ENCODE measurements at places on chromosomes 6 and 20.

GRCh38 chr6:106745197-106745770, 115.9 kb downstream of the QRSL1 start:
- no peak for DNase-seq

DNA sequence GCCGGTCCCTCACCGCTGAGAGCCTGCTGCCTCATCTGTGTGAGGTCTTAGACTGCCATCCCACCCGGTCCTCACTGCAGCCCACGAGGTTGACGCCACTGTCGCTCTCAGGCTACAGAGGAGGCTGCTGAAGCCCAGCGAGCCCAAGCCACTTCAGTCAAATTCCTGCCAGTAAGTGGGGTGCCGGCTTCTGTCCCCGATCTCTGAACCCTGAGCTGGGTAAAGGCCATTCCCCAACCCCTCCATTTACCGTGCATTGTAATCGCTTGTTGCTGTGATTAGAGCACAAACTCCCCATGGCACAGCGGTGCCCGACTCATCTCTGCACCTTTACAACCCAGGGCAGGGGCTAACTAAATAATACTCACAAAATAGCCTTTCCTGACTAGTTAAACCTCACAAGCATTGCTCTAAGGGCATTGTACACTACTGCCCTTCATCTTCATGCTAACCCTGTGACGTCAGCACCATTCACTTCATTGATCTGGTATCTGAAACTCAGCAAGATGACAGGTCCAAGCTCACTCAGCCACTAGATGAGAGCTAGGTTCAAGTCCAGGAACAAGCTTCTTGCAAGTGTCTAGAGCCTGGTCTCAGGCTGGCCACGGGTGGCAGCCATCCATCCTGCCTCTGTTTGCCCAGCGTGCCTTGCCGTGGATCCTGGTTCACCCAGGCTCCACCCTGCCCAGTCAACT, 122.7 kb downstream of the BCAS1 start:
- DNase-seq, result no peak

- no peak for DNase-seq
These were observed 13.3 kb upstream of the PTPN1 start for GRCh38 chr20:50496773-50497385.

DNA sequence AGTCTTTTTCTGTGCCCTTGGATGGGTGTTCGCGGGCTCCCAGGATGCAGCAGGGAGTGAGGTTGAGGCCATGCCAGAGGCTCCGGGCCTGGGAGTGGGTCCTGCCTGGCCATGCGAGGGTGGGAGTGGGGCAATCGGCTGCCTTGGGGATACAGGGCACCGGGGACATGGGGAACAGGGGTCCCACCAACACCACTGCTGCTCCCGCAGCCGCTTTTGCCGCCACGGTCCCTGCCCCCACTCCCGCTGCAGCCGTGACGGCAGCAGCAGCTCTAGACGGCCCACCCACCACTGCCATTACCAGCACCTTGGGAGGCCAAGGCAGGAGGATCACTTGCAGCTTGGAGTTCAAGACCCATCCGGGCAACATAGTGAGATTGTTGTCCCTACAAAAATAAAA, 35.3 kb upstream of the FAM50B start:
- no peak for DNase-seq

- no peak for DNase-seq
These were observed 1567.8 kb upstream of the DEFB115 start for GRCh38 chr20:29689411-29690225.

GRCh38 chr6:77487808-77488425, 24.6 kb upstream of the HTR1B start:
- DNase-seq, result no peak

GRCh38 chr20:22546344-22546743, 38.0 kb downstream of the FOXA2 start:
- DNase-seq, result no peak

GRCh38 chr20:50932016-50932485, 814 bp upstream of the ADNP start:
- peak; percentile 53 for DNase-seq

- DNase-seq, result no peak
These were observed 19.5 kb upstream of the PAX1 start for GRCh38 chr20:21685981-21686380.

DNA sequence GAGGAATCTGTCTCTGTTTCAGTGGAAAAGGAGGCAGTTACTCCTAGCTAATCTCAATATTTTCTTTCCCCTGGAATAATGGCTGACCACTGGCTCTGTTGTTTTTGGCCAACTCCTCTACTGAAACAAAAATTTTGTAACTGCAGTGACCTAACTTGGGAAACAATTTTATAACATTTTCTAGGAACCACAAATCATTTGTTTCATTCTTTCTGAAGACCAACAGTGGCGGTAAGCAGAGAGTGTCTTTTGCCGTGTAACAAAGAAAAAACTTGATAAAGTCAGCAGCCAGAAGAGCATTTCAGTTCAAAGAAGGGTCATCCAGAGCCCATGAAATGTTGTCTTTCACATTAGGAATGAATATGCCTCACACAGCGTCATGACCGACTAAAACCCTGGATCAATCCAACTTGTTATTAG, 11.8 kb upstream of the BFSP1 start:
- DNase-seq, result no peak

DNA sequence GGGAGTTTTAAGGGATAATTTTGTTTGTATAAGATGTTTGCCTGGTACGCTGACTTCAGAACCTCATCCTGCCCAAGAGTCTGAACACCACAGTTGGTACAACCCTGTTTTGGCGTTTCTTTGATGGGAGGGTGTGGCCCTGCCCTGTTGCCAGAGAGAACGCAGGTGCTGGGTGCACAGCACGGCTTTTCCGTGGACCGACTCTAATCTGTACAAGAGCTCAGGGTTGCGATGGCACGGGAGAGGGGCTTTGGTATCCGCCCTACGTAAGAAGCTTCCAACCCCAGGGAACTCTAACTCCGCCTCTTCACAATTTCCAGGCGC, 1.3 kb downstream of the CYP24A1 start:
- no peak for DNase-seq

DNA sequence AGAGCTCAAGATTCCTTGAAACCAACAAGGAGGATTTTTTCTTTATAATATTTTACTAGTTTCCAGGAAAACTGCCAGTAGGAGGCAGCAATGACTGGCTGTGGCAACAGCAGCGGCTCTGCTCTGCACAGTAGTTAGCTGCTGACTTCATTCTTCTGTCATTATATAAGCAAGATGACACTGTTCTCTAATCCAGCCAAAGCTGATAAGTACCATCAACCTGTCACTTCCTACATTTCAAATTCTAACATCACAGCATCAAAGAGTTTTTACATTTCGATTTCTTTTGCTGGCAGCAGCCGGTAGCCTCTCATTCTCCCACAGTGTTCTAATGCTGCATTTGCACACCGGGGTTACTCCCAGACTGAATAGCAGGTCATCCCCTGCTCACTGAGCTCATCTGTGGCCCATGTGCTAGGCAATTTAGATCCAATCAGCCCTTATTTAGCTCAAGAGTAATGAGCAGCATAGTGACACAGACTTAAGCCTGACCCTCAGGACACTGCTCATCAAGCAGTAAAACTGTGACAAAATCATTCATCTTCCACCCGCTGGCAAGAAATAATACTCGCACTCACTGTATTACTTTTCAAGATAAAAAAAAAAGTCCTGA, 67.8 kb downstream of the MMS22L start:
- peak; percentile 69 for DNase-seq

DNA sequence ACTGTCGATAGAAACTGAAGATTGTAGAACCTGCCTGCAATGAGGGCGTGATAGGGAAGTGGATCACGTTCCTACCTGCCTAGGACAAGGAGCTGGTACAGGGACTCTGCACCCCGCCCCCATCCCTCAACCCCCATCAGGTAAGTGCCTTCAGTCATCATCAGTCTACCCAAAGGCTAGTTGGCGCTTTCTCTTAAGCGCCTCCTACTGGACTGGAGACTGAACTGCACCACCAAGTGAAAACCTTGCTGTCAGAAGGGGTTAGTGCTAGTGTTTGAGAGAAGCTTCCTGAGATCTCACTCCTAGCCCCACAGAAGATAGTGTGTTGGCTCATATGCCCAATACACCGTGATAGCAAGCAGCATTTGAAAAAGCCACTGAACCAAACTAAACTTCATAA, 706.5 kb upstream of the MAN1A1 start:
- DNase-seq, result peak; percentile 32

DNA sequence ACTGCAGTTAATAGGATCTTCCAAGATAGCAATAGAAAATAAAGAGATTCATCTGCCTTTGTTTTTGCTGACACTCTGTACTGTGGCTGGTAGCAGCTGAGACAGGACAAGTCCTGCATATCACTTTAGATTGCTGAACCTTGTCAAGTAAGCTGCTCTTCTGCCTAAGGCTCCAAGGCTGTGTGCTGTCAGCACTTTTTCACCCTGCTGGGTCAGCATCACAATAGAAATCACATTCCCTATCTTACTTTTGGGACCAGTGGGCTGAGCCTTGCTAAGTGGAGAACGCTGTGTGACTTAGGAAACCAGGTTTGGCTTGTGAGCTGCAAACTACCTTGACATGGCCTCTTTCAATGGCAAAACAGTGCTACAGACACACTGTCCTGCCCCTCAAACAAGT, 263.9 kb downstream of the FRK start:
- no peak for DNase-seq

DNA sequence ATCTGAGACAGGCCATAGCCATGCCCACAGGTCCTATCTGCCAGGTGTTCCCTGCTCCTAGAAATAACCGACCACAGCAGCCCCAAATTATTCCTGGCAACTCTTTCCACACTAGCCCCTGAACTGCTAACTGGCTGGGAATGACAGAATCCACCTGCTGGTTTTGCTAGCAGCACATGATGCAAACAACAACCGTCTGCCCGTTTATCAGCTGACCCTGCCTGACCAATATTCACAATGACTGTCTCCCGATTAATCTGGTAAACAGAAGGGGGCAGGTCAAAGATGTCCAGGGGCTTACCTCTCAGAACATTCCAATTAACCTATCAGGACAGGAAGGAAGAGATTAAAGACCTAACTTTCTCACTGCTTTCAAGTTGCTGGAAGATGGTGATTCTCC, 101.5 kb downstream of the NRSN1 start:
- DNase-seq, result no peak

GRCh38 chr6:149463781-149464180, 21.0 kb downstream of the ZC3H12D start:
- no peak for DNase-seq

DNA sequence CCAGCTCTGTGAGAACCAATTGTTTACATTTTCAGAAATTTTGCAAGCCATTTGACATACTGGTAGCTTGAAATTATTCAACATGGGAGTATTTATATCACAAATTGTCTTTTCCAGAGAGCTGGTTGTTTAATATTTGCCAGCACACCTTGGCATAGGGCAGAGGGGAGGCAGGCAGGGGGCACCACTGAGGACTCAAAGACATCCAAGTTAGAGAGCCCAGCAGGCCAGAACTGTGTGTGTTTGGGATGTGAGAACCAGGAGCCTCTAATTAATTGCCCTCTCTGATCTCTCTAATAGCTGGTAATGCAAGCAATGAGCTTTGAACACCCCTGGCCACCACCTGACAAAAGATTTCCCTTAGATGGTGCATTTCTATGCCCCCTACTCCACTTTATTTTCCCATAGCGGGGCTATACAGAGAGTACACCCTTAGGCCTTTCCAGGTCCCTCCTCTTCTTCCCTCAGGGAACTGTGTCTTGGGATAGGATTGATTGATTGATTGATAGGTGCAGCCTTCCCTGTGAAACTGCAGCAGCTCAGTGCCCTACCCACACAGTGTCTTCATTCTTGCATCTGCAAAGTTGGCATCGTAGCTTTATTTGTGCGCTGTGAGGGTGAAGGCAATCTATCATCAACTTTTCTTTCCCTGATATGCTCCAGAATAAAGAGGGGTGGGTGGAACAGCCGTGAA, 29.2 kb downstream of the MOCS1 start:
- no peak for DNase-seq

Data from erythroblast (primary cell).